ENCODE measurements at places on chromosomes 3 and 15. TPM values are rescaled to one million over a fixed set of nuclear protein-coding genes. Genes with fewer than 3 reads are reported as not detected.

- no peak for DNase-seq
These were observed 53.3 kb upstream of the MELTF start for GRCh38 chr3:197082871-197083270.

- DNase-seq, result no peak
These were observed 40.2 kb downstream of the METTL6 start for GRCh38 chr3:15387171-15387581.

The DNAH12 gene
- total RNA-seq, result not detected

DNA sequence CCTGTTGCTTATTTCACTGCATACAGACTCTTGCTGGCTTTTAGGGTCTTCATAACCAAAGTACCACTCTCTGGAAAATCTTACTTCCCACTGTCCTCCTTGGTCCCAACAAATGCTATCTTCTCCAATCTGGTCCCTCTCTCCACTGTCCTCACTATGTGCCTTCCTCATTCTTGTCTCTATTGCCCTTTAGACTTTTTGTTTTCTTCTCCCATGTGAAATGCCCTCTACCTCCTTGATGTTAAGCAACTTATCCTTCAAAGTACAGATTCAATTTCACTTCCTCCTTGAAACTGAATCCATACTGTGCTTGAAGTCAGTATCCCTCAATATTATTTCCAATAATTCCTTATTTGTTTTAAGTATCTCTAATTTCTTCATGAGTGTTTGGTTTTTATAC is 60.8 kb downstream of the CGGBP1 start:
- no peak for DNase-seq

The GPR27 gene
- 1.1 TPM for total RNA-seq
